Stimulated activated CD4-positive, alpha-beta T cell treated with anti-CD3 and anti-CD28 coated beads, Interleukin-4, amount 100 ng/mL, for 48 hours (primary cell): ENCODE measurements at places on chromosomes 3 and 15.

DNA sequence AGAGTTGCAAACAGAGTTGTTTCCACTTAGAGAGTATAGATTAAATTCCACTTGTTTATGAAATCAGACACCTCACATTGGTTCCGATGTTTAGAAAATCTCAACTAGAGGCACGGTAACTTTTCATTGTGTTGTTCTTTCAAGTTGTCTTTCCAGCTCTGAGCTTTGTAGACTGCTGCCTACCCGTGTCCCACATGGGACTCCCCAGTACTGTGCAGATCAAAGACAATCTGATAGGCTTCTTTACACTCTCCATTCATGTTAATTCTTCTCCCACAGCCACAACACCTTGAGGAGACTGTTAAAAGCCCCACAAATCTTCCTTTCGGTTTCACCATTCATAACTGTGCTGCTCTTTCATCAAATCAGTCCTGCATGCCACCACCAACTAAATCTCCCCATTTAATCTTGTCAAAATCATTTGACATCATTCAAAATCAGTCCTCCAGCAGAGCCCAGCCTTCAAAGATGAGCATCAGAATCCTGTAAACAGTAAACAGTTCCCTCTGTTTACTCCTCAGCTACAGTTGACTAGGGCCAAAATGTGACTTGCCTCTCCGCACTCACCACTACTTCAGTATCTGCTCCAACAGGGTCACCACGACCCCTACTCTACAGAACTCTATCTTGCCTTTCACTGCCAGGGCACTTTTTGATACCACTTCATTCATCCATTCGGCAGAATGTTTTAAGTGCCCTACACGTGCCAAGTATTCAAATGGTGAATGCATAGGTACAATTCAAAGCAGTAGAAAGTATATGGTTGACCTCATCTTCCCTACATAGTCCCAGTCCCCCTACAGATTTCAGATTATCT, 8.3 kb downstream of the ANXA2 start:
- peak; percentile 23 for DNase-seq

- DNase-seq: no peak
These were observed 55.5 kb upstream of the SLCO2A1 start for GRCh38 chr3:134085034-134085775.

GRCh38 chr3:10957976-10958749, 34.4 kb upstream of the SLC6A1 start:
- DNase-seq: no peak

DNA sequence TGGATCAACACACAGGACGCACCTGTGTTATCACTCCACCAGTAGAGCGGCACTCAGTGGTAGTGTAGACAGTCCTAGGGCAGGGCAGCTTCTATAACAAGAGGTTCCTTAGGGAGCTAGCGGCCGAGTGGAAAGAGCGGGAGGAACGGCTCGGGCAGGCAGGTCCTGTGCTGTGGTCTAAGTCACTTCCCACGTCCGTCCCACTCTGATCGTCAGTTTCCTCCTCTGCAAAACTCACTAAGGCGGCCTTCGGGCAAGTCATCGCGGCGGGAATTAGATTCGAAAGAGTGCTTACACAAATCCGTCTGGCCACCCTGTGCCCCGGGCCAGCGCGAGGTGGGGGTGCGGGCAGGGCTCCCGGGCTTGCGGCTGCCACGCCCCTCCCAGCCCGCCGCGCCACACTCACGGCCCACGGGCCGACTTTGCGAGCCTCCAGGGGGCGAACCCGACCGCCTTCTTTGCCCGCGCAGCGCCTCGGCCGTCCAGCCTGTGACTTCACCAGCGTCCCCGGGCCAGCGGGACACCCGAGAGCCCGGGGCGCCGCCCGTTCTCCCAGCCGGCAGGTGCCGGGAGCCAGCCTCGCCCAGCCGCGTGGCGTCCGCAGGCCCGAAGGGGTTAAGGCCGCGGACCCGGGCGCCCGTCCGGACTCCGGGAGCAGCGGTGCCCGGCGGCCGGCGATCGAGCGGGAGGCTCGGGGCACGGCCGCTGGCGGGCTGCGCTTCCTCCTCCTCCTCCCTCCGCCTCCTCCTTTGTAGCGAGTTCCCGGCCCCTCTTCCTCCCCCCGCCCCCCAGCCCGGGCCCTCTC, 416 bp upstream of the CORO2B start:
- no peak for DNase-seq

DNA sequence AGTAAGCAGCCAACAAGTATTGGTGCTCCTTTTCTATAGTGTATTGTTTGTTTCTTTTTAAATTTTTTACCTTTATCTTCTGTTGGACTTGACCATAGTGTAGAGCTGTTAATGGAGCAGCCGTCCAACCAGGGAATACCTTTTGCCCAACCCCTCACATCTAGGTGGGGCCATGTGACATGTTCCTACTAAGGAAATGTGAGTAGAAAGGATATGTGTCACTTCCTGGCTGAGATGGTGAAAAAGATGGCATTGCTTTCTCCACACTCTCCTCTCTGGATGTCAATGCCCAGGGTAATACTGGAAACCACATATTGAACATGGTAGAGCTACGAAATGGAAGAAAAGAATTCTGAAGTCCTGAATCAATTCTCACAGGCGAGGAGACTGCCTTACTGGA, 218.8 kb downstream of the TBL1XR1 start:
- no peak for DNase-seq

GRCh38 chr3:71510510-71510909, 73.0 kb downstream of the FOXP1 start:
- no peak for DNase-seq

DNA sequence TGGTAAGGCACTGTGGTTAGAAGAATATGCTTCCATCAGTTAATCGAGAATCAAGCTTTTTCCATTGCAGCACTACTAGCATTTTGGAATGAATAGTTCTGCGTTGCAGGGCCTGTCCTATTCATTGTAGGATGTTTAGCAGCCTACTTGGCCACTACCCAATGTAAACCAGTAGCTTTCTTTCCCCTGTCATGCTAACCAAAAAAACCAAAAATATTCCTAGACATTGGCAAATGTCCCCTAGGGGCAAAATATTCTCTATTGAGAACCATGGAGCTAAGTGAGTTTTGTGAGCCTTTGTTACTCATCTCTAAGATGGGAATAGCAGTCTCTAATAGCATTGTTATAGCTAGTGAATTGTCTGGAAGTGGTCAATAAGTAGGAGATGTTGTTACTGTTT, 187.2 kb downstream of the CADPS start:
- no peak for DNase-seq

- DNase-seq: no peak
These were observed 96.9 kb upstream of the TBL1XR1 start for GRCh38 chr3:177294221-177294620.

DNA sequence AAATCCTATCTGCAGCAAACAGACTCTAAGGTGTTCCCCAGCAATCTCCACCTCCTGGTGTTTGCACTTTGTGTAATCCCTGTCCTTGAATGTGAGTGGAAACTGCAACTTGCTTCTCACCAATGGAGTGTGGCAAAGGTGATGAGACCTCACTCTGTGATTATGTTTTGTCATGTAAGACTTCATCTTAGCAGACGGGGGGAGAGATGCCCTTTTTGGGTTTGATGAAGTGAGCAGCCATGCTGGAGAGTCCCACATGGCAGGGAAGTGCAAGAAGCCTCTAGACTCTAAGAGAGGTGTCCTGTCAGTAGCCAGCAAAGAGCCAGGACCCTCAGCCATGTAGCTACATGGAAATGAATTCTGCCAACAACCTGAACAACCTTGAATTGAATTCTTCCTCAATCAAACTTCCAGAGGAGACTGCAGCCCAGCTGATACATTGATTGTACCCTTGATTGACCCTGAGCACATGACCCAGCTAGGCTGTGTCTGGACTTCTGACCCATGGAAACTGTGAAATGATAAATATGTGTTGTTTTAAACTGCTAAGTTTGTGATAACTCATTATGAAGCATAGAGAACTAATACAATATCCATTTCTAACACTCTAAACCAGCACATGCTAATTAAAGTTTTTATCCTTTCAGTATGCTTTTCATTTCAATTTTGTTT, 71.4 kb upstream of the RASGRF1 start:
- DNase-seq: no peak

- no peak for DNase-seq
These were observed 29.4 kb downstream of the FHIT start for GRCh38 chr3:61221759-61222362.

DNA sequence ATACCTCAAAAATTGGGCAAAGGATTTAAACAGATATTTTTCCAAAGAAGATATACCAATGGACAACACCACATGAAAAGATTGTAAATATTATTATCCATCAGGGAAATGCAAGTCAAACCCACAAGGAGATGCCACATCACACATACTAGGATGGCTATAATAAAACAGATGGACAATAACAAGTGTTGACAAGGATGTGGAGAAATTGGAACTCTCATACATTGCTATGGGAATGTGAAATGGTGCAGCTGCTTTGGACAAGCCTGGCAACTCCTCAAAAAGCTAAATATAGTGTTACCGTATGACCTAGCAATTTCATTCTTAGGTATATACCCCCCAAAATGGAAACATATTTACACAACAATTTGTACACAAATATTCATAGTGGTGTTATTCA, 59.3 kb downstream of the PPCDC start:
- no peak for DNase-seq

GRCh38 chr3:69868841-69869420, 129.7 kb downstream of the MITF start:
- DNase-seq: no peak

- no peak for DNase-seq
These were observed 54.5 kb upstream of the TGFBR2 start for GRCh38 chr3:30551927-30552326.

DNA sequence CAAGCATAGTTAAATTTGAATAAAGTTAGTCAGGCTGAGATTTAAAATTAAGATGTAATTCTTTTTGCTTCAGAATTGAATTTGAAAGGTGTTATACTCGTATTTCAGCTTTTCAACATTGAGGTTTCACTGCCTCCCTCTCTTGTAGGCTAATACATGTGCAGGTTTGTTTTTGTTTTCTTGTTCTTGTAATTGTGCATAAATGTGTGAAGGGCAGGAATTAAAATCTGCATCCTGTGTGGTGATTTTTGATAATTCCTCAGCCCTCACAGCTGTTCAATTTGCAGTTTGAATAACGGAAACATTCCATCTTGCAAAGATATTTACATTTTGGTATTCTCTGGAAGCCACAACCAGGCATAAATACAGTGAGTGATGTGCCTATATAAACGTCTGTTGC, 24.9 kb upstream of the PLSCR1 start:
- DNase-seq: no peak

- peak; percentile 70 for DNase-seq
These were observed 473 bp downstream of the TASOR start for GRCh38 chr3:56682462-56683121.

DNA sequence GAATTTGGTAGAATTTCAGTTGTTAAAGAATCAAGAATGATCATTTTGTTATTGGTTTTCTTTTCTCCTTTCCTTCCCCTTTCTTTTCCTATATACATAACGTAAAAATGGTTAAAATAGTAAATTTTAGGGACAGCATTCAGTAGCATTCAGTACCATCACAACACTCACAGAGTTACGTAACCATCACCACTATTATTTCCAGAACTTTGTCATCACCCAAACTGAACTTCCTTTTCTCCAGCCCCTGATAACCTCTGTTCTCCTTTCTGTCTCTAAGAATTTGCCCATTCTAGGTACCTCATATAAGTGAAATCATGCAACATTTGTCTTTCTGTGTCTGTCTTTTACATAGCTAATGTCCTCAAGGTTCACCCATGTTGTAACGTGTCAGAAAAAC, 165.3 kb downstream of the AKAP13 start:
- DNase-seq: no peak

DNA sequence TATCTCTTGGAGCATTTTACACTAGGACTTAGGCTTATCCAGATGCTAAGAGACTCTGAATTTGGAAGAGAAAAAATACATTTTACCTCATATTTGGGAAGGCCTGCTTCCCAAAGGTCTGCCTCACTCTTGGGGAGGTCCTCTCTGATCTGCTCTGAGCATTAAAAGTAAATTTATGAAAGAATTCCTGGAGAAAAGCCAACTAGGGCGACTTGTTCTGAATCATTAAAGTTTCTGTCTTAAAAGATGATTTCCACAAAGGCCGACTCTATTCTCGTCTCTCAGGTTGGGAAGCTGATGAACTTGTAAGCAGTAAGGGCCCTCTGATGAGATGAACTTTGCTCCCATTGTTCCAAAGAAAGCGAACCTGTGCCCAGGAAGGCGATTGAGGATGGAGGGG, 48.7 kb upstream of the HES1 start:
- DNase-seq: no peak

DNA sequence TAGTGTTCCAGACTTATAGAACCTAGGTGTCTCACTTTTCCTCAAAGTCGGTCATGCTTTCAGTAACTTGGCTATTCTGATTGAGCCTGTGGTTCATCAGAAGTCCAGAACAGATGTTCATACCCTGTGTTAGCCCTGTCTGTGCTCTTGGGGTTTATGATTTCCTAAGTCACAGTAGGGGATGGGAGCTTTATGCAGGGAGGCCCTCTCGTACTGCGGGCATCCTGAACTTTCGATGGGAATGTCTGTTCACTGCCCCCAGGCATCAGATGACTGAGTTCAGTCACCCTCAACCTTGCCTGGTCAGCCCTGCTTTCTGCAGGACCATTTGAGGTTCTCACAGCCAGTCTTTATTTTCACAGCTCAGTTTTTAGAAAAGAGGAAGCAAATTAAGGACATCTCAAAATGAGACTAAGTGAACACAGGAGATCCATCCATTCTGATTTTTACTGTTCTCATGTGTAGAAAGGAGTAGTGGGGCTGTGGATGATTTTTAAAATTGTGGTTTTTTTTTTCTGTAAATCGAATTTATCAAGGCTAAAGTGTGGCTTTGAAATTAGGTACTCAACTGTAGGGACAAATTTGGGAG, 71.3 kb downstream of the CMTM8 start:
- no peak for DNase-seq

DNA sequence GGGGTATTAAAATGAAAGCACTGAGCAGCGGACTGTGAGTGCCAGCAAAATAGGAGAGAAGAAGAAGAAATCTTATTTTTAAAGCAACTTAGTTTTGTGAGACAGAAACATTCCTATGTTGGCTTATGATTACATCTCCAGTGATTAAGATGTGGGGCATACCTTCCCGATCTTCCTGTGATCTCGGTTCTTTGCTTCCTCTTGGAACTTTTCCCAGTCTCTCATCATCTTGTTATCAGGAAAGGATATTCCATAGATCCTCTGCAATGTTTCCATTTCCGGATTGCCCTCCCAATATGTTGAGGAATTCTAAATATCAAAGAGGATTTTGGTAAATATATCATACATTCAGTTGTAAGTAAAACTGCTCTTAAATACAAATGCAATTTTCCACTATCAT, 22.2 kb downstream of the TARS3 start:
- DNase-seq: no peak

GRCh38 chr15:43939070-43939469, 112.3 kb downstream of the WDR76 start:
- DNase-seq: no peak

- DNase-seq: no peak
These were observed 56.8 kb downstream of the DNAJB8 start for GRCh38 chr3:128409624-128410581.

- peak; percentile 26 for DNase-seq
These were observed 269.5 kb downstream of the SUCLG2 start for GRCh38 chr3:67384760-67385397.

- peak; percentile 69 for DNase-seq
These were observed at the start of gene IQSEC1 for GRCh38 chr3:13073326-13074005. Gene IQSEC1, minus strand, starts transcription at chr3:13073429. Its CDS starts 415 bp downstream, at chr3:13073014.
